BE2C (cell line): ENCODE measurements at places on chromosomes 11 and 22.

DNA sequence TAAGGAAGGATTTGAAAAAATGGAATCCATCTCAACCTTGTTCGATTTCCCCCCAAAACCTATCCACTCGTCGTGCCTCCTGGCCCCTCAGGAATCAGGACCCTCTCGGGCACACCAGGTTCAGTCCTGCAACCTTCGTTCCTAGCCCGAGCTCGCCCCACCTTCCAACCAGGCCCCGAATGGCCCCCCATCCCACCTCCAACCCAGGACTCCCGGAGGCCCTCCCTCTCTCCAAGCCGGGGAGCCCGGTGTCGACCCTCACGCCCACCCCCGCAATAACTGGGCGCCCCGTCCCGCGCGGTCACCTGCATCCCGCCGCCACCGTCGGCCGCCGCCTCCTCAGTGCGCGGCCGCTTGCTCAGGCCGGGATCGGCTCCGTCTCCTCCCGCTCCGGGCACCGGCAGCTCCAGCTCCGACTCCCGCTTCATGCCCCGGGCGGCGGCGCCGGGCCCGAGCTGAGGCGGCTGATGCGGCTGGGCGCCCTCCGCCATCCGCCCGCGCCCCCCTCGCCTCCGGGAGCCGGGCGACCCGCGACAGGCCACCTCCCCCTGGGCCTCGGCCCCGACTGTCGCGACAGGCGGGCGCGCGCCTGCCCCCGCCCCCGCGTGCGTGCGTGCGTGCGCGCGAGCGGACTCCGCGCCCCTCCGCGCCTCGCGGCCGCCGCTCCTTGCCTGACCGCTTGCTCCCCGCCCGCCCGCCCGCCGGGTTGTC, 534 bp downstream of the RBFOX2 start:
- no peak for DNase-seq

DNA sequence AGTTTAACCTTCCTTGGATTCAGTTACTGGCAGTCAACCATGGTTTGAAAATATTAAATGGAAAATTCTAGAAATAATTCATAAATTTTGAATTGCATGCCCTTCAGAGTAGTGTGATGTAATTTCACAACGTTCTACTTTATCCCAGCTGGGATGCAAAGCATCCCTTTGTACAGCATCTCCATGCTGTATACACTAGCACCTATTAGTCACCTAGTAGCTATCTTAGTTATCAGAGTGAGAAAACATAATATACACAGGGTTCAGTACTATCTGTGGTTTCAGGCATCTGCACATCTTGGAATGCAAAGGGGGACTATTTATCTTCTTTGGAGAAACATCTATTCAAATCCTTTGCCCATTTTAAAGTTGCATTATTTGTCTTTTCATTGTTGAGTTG, 30.8 kb downstream of the CBL start:
- no peak for DNase-seq

DNA sequence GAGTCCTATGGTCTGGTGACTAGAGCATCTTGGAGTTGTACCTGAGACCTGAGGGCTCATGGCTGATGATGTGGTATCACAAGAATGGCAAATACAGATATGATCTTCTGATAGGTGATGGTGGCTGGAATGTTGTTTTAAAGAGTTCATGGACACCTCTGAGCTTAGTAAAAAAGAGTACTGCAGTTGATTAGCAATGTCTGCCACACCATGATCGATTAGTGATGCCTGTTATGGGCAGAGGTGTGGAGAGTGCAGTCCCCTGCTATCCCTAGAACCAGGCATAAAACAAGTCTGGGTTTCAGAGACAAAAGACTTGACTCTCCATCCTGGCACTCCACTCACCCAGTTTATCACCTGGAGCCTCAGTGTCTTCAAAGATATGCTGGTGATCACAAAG, 1.4 kb upstream of the BATF2 start:
- DNase-seq: no peak

DNA sequence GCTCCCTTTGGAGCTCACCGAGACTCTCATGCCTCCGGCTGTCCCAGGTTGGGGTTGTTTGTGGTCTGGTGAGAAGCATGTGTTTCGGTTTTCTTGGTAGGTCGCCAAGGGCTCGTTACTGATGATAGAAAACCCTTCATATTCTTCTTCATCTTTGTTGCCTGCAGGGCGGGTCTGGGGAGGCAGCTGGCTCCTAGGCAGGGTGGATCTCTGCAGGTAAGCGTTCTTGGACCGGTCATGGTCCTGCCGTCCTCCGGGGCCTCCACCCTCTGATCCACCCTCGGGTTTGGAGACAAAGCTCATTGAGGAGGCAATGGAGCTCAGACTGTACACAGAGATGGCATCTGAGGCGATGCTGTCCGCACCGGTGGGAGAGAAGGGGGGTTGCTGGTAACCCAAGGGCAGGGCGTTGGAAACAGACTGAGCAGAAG, 64.3 kb upstream of the PITPNB start:
- no peak for DNase-seq

DNA sequence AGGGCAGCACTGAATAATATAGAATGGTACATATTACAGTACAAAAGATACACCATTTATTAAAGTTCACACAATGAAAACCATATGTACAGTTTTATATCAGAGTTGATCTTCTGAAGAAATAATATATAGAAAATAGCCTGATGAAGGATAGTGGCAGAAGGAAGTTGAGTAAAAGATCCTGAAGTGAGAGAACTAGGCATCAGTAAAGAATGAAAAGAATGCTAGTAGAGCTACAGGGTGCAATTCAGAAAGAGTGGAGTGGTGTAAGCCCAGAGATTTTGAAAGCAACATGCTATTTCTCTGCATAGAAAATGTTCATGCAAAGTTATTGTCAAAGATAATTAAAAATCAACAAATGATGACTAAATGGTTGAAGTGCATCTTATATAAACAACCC, 1552.7 kb upstream of the TENM4 start:
- no peak for DNase-seq

GRCh38 chr11:63747011-63747410, 21.6 kb downstream of the ZFTA start:
- DNase-seq: no peak

GRCh38 chr11:31802609-31802989, 8.5 kb downstream of the PAX6 start:
- no peak for DNase-seq

GRCh38 chr11:83948200-83948599, 662.0 kb upstream of the CCDC90B start:
- DNase-seq: no peak

DNA sequence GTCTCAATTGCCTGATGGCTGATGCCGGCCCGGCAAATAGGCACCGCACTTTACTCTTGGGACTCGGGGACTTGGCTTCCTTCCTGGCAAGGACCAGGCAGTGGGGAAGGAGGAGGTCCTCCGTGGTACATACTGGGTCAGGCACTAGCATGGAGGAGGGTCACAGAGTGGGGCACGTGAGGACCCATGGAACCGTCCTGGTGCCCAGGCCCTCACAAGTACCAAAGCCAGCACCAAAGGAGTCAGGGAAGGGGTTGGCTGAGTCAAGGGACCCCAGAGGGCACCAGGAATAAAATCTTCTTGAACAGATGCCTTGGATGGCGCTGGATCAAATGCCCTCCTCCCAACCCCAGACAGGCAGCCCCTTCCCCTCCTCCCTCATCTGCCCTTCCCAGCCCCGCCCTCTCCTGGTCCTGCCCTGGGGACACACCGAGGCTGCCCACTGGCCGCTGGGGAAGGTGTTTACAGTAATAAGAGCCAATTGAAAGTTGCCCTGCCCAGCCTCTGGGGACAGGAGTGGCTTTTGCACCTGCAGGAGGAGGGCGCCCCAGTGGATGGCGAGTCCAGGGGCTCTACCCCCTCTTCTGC, 5.6 kb upstream of the CARNS1 start:
- no peak for DNase-seq

GRCh38 chr11:88203604-88204003, 28.4 kb upstream of the RAB38 start:
- peak; percentile 14 for DNase-seq

GRCh38 chr22:50084614-50085021, 608 bp downstream of the MLC1 start:
- DNase-seq: no peak

DNA sequence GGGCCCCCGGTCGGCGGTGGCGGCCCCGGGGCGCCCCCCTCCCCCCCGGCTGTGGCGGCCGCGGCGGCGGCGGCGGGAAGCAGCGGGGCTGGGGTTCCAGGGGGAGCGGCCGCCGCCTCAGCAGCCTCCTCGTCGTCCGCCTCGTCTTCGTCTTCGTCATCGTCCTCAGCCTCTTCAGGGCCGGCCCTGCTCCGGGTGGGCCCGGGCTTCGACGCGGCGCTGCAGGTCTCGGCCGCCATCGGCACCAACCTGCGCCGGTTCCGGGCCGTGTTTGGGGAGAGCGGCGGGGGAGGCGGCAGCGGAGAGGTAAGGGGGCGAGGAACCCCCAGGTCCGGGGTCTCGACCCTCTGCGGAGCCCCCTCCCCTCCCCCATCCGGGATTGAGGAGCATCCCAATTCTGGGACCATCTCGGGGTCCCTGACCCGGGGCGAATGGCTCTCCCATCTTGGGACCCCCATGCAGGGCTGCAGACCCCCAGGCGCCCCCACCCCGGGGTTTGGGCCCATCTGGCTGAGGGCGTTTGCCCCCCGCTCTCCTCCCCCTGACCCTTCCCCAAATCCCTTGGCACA, 431 bp downstream of the KMT2A start:
- DNase-seq: peak; percentile 35

GRCh38 chr11:108468478-108468864, 1.1 kb upstream of the C11orf65 start:
- DNase-seq: no peak
